IPS DF 6.9 (cell line): ENCODE measurements at places on chromosomes 5 and 9.

DNA sequence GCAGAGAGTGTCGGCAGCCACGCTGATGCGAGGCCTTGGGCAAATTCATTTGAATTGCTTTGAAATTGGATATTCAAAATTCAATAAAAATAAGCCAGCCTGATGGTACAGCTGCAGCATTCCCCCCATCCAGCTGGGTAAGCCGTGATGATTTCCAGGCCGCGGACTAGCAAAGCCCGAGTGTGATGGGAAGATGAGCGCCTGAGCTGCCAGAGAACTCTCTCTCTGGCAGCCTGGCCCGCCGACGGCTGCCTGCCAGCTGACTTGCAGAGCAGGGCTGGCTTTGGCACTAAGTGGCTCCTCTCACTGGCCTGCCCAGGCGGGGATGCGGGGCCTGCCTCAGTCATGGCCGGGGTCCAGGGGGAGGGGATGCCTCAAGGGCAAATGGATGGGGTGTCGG is 268.3 kb upstream of the WWC1 start:
- DNase-seq: no peak

DNA sequence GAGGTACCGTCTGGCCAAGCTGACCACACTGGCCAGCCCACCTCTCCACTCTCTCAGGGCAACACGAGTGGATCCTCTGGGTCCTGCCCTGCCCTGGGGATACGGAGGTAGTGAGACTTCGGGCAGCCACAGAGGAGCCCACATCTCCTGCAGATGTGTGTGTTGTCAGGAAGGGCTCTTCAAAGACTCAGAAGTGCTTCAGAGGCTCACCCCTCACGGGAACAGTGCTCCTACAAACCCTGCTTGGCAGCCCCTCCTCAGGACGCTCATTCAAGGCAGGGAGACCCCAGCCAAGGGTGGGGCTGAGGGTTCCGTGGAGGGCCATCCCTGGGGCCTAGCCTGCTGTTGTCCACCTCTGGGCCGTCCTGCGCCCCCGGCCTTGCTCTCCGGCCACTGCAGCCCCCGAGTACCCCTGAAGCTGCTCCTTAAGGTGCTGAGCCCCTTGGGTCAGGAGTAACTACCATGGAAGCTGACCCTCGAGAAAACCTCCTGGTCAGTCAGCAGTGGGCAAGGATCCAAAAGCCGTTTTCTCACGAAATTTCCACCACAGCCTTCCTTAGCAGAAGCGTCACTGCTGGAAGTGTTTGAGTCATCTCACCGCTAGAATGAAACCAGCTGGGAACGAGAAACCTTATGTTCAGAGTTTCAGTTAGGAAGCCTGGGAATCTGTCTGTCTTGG is 23.2 kb upstream of the LRRC14B start:
- DNase-seq: no peak

GRCh38 chr9:89048616-89049015 is 57.3 kb downstream of the S1PR3 start:
- no peak for DNase-seq

DNA sequence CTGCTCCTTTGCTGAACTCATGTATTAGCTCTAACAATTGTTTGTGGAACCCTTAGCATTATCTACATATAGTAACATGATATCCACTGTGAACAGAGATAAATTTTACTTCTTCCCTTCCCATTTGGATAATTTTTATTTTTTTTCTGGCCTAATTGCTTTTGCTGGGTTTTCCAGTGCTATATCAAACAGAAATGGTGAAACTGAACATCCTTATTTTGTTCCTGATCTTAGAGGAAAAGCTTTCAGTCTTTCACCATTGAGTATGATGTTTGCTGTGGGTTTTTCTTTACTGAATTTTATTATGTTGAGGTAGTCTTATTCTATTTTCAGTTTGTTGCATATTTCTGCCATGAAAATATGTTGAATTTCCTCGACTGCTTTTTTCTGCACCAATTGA is 44.8 kb upstream of the STARD4 start:
- no peak for DNase-seq

- no peak for DNase-seq
Observed at GRCh38 chr5:6455571-6456200, 7.0 kb downstream of the UBE2QL1 start.

- no peak for DNase-seq
Observed at GRCh38 chr9:127253446-127253845, 11.1 kb upstream of the GARNL3 start.

GRCh38 chr5:94461131-94461530 is 157.3 kb downstream of the KIAA0825 start:
- DNase-seq: no peak

- DNase-seq: no peak
Observed at GRCh38 chr5:61301341-61302199, 30.5 kb upstream of the ZSWIM6 start.

- no peak for DNase-seq
Observed at GRCh38 chr5:54302267-54302687, 8.1 kb downstream of the ARL15 start.

DNA sequence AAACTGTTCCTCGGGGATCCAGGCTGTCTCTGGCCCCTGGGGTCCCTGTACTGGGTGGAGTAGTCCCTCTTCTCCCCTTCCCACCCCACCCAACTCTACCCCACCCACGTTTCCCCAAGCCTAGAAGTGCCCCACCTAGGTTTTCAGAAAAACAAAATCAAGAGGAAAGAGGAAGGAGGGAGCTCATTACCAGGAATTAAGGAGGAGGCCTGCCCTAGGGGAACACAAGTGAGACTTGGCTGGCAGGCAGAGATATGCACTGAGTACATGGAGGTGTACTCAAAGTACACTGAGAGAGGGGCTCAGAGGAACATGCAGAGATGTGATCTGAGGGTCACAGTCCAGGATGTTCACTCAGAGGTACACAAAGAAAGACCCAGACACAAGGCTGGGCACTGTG is 10.2 kb downstream of the AQP3 start:
- DNase-seq: no peak

- no peak for DNase-seq
Observed at GRCh38 chr5:138875946-138876345, 811 bp upstream of the LRRTM2 start.

- DNase-seq: no peak
Observed at GRCh38 chr5:150774145-150774544, 4.4 kb upstream of the SMIM3 start.

DNA sequence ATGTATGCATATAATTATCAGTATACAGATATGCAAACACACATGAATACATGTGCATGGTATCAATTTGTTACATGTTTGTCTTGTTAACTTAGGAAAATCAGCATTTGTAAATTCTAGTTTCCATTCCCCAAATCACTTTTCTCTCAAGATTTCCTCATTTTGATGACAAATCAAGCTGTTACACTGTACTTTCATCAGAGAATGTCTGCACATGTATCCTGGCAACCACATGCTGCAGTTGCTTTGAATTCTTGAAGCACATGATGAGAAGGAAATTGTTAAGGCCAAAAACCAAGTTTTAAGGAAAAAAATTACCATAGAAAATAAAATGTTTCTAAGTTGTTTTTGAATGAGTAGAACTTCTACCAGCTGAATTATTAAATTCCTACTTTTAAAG is 1834.5 kb downstream of the EFNA5 start:
- no peak for DNase-seq

GRCh38 chr5:81234801-81235200 is 1.7 kb downstream of the CKMT2 start:
- DNase-seq: no peak

DNA sequence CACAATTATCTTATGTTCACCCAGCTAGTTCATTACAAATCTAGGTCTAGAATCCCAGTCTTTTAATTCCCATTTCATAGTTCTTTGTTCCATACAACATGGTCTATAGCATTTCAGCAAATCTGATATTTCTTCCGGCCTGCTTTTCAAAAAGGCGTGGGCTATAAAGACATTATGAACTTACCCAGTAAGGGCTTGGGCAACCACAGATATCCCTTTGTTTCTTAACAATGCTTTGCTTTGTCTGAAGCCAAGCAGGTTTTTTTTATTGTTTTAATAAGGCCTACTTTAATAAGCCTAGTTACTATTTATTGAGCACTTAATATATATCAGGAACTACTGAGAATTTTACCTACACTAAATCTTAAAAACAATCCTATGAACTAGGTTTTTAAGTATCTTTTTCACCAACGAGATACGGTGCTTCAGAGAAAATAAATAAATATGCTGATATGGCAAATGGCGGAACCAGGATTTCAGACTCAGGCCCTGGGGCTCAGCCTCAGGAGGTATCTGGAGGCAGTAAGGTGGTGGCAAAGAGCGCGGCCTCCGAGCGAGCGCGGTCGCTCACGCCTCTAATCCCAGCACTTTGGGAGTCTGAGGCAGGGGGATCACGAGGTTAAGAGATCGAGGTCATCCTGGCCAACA is 29.7 kb downstream of the PCA3 start:
- DNase-seq: no peak

GRCh38 chr9:7173139-7173538 is 415.4 kb downstream of the KDM4C start:
- DNase-seq: no peak

- peak; percentile 89 for DNase-seq
Observed at GRCh38 chr5:166430491-166431319, 1860.7 kb upstream of the WWC1 start.

DNA sequence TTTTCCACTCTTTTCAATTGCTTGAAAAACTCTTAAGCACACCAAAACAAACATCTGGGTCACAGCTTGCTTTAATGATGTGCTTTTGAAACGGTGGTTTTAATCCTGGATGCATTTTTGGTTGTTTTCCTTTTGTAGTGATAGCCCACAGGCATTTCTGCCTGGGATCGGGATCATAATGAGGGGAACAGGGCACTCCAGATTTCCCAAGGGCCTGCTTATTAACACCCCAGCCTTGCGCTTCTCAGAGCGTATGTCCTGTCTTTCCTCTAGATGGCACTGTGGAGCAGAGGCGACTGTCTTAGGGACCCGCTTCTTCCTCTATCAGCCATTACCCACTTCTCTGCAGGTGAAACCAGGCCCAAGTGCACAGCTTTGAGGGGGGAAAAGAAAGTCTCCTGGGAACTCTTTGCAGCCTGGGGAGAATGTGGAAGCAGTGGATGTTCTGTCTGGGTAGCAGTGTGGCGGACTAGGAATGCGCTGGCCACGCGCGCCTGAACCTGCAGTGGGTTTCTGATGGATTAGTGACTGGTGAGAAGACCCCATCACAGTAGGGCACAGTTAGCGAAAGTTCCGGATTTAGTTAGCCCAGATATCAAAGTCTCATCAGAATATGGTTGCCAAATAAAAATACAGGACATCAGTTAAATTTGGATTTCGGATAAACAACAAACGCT is 190.1 kb downstream of the GNA14 start:
- peak; percentile 74 for DNase-seq

DNA sequence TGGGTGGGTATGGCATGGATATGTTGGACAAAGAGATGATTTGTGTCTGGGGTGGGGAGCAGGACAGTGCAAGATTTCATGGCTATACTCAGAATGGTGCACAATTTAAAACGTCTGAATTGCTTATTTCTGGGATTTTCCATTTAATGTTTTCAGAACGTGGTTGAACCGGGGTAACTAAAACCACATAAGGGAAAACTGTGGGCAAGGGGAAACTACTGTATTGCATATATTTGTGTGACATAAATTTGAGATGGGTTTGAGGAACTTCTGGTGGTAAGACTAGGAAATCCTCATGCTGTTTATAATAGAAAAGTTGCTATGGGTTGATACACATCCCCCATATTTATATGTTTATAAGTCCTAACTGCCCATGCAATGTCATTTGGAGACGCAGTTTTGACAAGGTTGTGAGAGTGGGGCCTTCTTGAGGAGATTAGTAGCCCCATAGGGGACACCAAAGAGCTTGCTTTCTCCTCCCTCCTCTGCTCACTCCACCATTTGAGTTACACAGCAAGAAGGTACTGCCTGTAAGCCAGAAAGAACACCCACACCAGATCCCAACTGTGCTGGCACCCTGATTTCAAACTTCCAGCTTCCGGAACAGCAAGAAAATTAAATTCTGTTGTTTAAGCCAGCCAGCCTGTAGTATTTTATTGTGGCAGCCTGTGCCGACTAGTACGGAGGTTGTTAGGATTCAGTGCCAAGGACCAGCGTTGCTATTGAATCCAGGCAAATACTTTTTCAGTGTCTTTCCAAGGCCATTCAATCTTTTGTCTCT is 2118.9 kb downstream of the MAT2B start:
- DNase-seq: no peak

DNA sequence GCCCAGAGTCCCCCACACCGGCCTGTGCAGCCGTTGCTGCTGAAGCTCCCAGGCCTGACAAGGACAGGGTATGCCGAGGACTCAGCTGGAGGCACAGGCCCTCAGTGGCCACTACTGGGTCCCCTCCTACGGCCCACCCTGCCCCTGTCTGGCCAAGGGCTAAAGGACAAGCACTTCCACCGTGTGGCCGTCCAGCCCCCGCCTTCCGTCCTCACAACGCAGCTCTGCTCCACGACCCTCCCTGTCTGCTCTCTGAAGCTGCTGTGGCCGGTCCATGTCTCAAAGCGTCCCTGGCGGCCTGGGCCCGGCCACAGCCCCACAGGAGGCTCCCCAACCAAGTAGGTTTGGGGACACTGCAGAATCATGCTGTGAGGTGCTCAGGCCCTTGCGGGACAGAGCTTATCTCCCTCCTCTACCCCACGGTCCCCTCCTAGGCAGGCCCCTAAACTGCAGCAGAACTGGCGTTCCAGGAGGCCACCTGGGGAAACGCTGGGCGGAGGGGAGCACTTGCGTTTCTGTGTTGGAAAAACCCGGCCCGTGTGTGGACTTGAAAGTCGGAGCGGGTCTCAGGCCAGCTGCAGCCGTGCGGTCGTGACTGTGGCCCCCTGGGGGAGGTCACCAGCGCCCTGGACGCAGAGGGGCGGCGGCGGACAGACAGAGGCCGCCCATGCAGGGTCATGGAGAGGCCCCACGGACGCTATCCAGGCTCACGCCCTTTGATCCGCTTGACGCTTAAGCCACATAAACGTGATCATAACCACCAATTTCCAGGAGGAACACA is 45.6 kb downstream of the NKD2 start:
- no peak for DNase-seq

GRCh38 chr9:89468281-89468960 is 29.5 kb downstream of the SEMA4D start:
- no peak for DNase-seq

- no peak for DNase-seq
Observed at GRCh38 chr5:2739360-2740050, 12.0 kb downstream of the IRX2 start.

- no peak for DNase-seq
Observed at GRCh38 chr5:2569176-2569575, 182.3 kb downstream of the IRX2 start.

DNA sequence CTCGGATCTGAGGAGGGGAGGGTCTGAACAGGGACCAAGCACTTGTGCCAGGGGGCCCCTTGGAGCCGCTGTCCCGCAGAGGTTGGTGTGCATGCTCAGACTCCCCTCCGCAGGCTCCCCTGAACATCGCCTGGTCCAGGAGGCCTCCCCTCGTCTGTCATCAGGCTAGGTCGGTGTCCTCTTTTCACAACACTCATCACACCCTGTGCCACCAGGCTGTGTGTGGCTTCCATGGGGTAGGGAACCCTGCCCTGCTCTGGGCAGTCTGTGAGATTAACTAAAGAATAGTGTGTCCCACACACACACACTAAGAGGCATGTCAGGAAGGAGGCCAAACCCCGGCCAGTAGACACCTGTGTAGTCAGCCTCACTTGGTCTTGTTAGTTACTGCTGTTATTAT is 119.3 kb downstream of the C5orf15 start:
- no peak for DNase-seq

GRCh38 chr9:93576258-93577077 is at the start of gene PHF2:
Gene PHF2, plus strand, starts transcription at chr9:93576584. Its CDS starts 190 bp downstream, at chr9:93576774.
- DNase-seq: no peak

- no peak for DNase-seq
Observed at GRCh38 chr5:8068078-8068477, 199.1 kb downstream of the MTRR start.
